Foreskin keratinocyte (primary cell): ENCODE measurements at places on chromosomes 7 and 10. TPM values are rescaled to one million over a fixed set of nuclear protein-coding genes. Genes with fewer than 3 reads are reported as not detected.

GRCh38 chr7:127704211-127704610, 52.2 kb downstream of the SND1 start:
- DNase-seq, result no peak

PRF1 gene
- total RNA-seq, result not detected in 2 replicates

DNA sequence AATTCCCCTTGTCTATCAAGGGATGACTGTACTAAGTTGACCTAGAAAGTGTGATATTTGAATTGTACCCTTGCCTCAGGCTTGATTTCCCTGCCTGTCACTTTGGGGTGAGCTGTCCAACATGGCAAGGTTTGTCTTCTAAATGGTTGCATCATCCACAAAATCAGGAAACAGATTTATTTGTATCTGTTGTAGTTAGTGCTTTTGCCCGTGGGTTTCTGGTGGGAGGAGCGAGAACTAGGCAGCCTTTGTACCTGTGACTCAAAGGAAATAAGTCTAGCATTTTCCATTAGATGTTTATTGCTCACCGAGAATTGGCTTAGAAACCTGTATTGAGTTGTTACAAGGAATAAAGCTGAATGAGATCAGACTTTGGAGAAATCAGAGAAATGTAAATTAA, 650.8 kb downstream of the LRMDA start:
- peak; percentile 29 for DNase-seq

PNLIP gene
- not detected in 2 replicates for total RNA-seq

GRCh38 chr10:34816501-34817002, 1.5 kb upstream of the PARD3 start:
- no peak for DNase-seq

DNA sequence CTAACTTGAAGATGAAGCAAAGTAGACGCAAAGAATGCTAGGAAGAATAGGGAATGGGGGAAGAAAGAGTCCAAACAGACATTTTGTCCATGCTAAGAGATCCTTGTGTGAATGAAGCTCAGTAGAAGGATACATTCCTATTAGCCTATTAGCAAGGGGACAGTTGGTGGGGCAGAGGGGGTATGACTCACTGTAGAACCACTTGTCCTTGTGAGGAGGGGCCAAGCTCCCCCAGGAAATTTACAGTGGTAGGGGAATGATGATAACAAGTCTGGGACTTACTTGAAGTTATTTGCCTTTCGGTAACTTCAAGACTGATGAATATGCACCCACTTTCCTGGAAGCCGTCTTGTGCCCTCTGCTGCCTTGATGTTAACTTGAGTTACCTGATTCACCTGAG, 17.2 kb upstream of the SYPL1 start:
- no peak for DNase-seq
